ENCODE measurements at places on chromosomes 2 and 18.

DNA sequence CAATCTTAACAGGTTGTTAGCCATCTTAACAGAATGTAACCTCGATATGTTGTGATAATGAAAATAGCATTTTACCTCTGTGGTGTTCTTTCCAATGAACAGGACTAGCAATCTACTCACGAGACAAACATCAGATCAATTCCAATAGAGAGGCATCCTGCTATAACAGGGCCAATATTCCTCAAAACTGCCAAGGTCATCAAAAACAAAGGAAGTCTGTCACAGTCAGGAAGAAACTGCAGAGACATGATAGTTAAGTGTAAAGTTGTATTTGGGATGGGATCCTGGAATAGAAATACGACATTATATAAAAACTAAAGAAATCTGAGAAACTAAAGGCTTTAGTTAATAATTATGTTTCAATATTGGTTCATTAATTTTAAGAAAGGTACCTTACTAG, 588.9 kb upstream of the NETO1 start:
- DNase-seq, result no peak

DNA sequence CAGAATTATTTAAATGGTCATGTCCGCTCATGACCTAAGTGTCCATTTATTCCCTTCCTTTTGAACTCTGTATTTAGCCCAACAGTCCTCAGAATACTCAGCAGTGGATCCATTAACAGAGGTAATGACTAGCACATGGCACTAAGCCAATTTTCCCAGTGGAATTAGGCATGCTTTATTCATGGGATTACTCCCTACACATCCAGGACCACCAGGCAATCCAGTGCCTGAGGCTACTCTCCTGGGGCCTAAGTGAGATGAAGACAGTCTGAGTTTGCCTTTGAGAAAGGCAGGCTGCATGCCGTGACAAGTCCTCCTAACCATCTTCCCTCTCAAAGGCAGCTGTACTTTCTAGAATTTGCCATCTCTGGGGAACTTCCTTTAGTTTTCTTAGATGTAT, 128.6 kb downstream of the SPOPL start:
- no peak for DNase-seq

GRCh38 chr18:61882296-61883004, 10.4 kb downstream of the RNF152 start:
- peak; percentile 76 for DNase-seq

DNA sequence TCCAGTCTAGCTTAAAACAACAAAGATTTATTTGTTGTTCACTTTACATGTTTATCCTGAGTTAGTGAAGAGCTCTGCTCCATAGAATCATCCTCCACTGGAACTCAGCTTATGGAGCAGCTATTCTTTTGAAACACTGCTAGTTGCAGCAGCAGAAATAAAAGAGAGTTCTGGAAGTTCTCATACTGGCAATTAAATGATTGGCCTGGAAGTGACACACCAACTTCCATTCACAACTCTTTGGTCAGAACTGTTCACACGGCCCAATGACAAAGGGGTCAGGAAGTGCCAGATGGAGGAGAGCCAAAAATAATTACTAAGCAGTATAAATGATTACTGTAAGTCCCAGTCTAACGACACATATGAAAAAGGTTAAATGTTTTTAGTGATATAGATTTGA, 39.1 kb downstream of the FBXO11 start:
- DNase-seq, result peak; percentile 88

DNA sequence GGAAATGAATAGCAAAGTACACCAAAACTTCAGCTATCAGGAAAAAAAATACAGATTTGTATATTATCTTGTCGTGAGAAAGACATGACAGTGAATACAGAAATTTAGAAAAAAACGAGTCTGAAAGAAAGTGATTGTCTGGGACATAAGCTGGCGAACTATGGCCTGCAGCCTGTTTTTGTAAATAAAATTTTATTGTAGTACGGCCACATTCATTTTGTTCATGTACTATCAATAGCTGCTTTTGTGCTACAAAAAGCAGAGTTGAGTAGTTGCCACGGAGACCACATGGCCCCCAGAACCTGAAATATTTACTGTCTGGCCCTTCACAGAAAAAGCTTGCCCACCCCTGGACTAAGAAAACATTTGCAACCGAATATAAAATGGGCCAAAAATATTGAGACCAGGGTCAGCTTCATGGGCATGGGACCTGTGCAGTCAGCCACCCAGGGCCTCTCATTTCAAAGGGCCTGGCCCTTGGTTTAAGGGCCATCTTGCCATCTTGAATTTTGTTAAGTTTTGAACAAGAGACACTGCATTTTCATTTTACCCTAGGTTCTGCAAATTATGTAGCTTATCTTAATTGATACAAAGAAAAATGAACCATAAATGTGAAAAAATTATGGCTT, 17.9 kb downstream of the ANTXR1 start:
- no peak for DNase-seq

DNA sequence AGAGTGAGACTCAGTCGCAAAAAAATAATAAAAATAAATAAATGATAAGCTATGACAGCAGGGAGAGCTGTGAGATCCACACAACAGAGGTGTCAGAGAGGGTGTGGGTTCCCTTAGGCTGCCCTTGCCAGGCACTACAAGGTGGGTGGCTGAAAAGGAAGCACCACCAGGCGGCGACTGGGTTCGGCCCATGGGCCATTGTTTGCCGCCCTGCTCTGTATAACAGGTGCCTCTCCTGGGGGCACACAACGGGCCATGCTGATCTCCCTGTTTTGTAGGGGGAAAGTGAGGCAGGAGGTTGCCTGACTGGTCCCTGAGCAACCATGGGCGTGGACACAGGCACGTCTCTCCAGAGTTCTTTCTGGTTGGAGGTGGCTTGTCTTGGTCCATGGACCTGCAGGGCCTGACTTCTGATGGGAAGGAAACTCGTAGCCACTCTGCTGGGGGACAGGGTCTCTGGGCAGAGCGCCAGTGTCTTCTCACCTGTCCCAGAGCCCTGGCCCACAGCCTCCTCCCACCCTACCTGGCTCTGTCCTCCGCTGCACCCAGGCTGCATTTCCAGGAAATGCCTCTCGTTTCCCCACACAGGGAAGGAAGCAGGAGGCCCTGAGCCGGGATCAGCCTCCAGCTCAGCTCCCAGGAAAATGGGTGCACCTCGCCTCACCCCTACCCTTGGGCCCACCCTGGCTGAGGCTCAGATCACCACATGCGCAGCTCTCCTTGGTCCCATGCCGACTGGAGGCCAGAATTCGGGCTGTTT, 109.6 kb upstream of the ODC1 start:
- DNase-seq, result no peak

- no peak for DNase-seq
These were observed 167.0 kb downstream of the INSIG2 start for GRCh38 chr2:118255301-118255700.

- peak; percentile 82 for DNase-seq
These were observed 272.3 kb upstream of the COL3A1 start for GRCh38 chr2:188701836-188702235.

DNA sequence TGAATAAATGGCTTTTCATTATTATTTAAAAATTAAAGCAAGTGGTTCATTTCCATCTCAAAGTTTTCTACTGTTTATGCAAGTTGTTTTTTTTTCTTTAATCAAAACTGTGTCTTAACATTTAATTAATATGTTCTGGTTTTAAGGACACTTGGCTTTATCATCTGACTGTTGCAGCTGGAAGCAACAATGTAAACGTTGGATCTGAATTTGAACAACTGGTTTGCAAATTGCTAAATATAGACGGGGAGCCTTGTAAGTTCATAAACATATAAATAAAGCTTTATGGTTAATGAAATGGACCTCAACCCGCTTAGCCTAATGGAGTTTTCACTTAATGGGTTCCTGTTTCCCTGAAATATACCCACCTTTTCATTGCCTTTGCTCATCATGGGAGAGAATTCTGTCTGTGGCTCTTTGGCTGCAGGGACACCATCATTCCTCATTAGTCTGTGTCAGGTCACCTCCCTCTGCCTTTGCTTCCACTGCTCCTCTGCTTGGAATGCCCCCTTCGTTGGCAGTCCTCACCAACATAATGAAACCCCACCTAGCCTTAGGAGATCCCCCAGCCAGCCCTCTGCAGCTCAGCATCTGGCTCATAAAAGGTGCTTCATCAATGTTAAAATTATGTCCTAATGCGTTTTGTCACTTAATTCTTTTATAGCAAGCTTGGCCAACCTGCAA, 44.2 kb upstream of the DYNC2LI1 start:
- peak; percentile 28 for DNase-seq

DNA sequence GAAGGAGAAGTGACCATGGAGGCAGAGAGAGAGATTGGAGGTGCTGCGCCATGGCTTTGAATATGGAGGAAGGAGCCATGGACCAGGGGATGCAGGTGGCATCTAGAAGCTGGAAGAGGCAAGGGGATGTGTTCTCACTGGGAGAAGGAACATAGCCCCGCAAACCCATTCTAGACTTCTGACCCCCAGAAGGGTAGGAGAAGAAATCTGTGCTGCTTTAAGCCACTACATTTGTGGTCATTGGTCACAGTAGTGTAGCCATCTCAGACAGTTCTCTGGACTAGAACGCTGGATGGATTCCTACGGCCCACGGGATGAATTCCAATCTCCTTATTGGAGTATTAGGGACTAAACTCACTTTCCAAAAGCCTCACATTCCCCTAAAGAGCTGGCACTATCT, 67.8 kb downstream of the PTGR3 start:
- no peak for DNase-seq

- peak; percentile 66 for DNase-seq
These were observed 27.2 kb upstream of the COBLL1 start for GRCh38 chr2:164868563-164869419.

DNA sequence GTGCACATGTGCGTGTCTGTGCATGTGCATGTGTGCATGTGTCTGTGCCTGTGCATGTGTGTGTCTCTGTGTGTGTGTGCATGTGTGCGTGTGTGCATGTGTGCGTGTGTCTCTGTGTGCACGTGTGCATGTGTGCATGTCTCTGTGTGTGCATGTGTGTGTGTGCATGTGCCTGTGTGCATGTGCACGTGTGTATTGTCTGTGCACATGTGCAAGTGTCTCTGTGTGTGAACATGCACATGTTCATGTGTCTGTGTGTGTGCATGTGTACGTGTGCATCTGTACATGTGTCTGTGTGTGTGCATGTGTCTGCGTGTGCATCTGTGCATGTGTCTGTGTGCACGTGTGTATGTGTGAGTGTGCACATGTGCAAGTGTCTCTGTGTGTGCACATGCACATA, 277.3 kb downstream of the GALR1 start:
- DNase-seq, result no peak

DNA sequence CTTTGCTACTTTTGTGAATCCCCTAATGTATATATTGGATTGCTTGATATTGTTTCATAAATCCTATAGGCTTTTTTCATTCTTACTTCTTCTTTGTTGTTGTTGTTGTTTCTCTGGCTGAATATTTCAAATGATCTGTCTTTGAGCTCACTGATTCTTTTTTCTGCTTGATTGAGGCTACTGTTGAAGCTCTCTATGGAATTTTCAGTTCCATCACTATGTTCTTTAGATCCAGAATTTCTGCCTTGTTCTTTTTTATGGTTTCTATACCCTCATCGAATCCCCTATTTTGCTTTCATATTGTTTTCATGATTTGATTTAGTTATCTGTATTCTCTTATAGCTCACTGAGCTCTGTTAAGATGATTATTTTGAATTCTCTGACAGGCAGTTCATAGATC, 24.6 kb upstream of the RASGRP3 start:
- no peak for DNase-seq

DNA sequence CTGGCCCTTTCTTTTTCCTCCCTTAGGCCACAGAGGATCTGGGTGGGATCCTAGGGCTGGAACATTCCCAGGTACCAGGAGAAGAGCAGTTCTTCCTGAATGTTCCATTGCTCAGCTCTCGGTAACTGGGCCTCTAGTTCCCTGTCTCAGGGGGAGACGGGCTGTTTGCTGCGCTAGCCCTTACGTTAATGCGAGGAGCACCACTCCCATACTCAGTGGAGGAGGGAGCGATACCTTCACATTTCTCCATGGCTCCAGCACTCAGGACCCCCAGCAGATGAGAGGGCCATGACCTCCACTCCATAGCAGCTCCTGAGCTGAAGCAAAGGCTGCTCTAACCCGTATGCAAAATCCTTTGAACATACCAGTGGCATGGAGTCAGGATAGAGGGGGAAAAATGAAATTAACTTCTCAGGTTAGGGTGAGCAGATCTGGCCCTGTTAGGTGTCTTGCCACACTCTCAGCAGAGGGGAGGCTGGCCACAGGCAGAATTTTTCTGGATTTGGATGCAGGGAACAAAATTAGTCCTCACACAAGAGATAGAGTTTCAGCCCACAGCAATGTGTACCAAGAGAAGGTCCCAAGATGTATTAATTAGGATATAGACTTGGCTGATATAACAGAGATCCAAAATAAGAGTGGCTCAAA, 206.7 kb downstream of the ZFP36L2 start:
- DNase-seq, result no peak

DNA sequence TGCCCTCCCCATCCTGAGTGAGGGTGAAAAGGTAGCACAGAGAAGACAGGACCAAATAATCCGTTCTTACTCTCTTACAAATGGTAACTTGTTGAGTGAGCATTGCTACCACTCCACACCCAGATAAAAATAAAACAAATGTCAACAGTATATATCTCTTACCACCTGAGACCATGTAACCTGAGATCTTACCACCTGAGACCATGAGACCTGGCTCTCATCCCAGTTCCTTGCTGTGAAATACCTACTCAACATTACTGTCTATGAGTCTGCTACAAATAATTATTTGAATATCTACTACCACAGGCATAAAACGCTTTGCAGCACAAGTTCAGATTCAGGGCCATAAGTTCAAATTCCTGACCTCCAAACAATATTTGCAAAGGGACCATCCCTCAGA, 234.7 kb downstream of the C1D start:
- DNase-seq, result no peak

GRCh38 chr2:233832414-233832813, 21.9 kb downstream of the HJURP start:
- DNase-seq, result no peak

DNA sequence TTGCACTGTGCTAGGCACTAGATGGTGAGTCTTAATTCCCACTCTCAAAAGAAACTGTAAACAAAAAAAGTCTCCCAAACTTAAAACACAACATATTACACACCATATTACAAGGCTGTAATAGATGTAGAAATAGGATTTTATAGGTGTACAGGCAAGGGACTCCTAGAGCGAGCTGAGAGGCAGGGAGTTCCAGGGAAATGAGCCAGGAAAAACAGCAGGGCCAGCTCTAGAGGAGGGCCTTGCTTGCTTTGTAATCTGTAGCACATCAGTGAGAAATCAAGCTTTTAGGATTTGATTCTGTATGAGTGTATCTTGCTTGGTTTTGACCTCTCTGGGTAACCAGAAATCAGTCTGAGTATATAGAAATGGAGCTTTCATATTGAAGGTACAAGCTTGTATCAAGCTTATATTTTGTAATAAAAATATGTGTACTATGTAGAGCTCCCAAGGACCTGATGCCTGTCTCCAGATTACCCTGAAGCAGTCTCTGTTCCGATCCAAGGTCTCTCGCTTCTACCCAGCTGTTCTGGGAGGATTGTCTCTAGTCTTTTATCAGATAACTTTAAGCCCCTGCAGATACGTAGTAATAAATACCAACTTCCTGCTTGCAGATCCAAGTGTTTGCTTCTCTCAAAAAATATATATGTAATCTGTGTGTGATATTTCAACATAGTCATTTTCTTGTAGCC, 73.0 kb downstream of the MYO1B start:
- peak; percentile 91 for DNase-seq

Measured in fibroblast of villous mesenchyme (primary cell).